ENCODE measurements at places on chromosomes 4 and X. TPM values are rescaled to one million over a fixed set of nuclear protein-coding genes. Genes with fewer than 3 reads are reported as not detected.

- DNase-seq, result no peak
These were observed 126.4 kb upstream of the NOCT start for GRCh38 chr4:138889216-138889615.

DNA sequence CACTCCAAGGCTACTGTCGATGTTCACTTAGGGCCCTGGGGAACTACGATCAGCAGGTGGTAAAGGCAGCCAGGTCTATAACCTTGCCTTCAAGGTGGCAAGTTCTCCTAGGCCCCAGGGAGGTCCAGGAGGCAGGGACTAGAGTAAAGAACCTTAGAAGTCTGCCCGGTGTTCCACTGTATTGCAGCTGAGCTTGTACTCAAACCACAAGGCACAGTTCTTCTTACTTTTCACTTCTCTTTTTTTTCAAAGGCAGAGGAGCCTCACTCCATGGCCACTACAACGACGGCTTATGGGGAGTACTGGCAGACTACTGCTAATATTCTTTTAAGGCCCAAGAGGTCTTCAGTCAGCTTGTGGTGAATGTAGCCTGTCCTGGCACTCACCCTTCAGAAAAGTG lies 78.8 kb upstream of the GPR174 start:
- DNase-seq, result no peak

Gene TCEAL6
- not detected for total RNA-seq

Gene SPANXN1
- not detected for total RNA-seq

DNA sequence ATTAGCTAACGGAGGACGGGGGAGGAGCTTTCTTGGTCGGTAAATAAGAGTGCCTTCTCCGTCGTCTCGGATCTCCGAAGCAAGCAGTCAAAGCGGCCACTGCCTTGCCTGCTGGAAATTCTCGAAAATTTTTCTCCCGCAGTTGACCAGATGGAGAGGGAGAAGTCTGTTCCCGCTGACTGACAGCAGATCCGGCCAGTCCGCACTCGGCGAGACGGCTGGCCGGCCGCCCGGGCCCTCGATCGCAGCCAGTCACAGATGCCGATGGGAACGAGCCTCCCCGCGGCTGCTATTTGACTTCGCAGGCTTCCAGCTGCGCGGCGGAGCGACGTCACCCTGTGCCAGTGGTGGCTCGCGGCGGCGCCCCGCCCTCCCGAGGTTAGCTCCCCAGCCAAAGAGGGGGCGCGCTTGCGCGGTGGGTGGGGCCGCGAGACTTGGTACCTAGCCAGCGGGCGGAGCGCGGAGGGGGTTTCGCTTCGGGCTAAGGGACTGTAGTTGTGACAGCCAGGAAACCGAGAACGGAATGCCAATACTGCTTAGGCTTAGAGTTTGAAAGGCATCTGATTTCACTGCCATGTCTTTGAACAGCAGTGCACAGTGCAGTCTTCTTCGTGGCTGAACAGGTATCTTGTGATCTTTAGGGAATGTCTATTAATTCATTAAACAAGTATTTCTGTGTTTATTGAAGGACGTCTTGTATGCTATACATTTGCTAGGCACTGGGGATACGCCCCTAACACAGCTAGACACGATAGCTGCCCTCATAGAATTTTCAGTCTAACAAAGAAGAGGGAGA lies at the start of gene PPM1K:
Gene PPM1K, minus strand, starts transcription at position 123 of the 796 bp plus-strand sequence. CDS start 5,978 bp downstream, outside the sequence.
- peak; percentile 99 for DNase-seq

- no peak for DNase-seq
These were observed 40.8 kb upstream of the GRPR start for GRCh38 chrX:16082470-16083085.

Gene HSD17B13
- total RNA-seq, result not detected

Gene CENPVL1
- not detected for total RNA-seq

Gene MAGEA10
- total RNA-seq, result not detected

DNA sequence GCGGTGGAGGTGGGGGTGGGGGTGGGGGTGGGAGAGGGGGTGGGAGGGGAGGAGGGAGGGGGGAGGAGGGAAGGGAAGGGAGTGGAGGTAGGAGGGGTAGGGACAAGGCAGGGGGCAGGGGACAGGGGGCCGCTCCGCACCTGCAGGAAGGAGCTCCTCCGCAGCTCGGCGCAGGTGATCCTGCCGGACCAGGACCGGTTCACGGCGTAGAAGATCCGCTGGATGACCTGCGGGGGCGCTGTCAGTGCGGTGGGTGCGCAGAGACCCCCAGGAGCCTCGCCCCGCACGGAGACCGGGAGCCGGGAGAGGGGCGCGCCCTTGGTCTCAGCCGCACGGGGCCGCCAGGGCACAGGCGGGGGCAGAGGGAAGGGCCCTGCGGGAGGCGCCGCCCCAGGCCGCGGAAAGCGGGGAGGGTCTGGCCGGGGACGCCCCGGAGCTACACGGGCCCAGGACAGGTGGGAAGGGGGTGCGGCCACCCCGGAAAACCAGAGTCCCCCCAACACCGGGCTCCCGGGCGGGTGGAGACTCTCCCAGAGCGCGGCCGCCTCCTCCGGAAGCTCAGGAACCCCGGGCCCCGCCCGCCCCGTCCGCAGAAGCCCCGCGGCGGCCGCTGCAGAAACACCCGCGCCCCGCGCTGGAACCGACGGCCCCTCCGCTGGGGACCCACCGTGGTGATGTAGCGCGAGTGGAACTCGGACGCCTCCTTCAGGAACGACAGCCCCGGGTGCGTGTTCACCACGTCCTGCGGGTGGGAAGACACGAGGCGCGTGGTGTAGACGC lies 27.6 kb upstream of the GTPBP6 start:
- DNase-seq, result no peak

DNA sequence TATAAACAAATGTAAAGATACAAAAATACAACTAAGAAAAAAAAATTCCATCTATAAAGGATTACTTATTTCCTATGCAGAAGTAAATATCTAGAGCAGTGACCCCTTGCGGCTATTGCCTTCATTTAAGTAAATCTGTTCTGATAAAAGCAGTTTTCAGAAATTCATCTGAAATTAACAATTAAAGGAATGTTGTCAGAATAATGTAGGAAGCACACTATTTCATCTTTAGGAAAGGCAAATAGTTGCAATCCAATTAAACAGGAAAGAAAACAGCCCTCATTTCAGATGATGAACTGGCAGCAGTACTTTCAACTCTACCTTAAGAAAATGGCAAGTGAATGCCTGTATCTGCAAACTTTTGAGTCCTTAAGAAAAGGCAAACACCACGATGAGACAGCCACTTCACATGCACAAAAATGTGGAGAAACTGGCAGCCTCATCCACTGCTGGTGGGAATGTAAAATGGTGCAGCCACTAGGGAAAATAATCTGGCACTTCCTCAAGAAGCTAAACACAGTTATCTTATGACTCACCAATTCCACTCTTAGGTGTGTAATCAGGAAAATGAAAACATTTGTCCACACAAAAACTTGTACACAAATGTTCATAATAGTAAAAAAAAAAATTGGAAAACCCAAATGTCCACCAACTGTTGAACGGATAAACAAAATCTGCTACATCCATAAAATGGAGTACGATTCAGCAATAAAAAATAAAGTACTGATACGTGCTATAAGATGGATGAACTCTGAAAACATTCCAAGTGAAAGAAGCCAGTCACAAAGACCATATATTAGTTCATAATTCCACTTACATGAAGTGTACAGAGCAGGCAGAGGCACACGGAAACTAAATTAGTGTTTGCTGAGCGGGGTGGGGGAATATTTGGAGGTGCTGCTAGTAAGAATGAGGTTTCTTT lies 2.0 kb upstream of the THAP9 start:
- DNase-seq, result peak; percentile 60

- DNase-seq, result no peak
These were observed 139.8 kb downstream of the PTTG2 start for GRCh38 chr4:38099908-38100407.

DNA sequence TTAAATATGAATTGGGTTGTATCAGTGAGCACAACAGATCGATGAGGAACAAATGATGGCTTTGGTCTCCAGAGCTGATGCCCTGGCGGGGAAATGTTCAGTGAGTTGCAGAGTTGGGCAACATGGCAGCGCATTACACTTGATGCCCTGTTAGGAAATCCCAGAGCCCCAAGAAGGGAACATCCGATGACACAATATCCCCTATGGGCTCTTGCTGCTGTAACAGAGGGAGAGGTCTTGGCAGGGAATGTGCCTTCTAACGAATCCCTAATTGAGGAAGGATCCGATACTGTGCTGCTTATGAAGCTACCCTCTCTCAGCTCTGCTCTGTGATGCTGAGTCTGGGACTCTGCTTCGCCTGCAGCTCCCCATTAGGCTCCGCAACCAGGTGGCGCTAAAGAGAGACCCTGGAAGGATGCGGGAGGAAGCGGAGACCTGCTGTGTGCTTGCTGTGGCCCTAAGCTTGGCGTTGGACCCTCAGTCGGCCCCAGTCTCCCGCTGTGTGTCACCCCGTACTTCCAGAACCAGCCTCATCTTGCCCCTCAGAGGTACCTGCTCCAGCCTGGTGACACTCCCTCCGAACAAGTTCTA lies 38.9 kb downstream of the PDHA1 start:
- no peak for DNase-seq

DNA sequence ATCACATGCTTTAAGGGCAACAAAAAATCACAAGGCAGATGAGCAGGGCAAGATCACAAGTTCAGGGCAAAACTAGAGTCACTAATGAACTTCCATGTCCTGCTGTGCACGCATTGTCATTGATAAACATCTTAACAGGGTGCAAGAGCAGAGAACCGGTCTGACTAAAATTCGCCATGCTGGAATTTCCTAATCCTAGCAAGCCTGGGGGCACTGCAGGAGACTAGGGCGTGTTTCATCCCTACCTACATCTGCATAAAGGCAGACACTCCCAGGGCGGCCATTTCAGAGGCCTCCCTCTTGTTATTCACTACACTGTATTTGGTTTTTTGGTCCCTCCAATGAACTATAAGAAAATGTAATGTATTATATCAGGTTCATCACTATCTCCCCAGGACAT lies 203.6 kb downstream of the ARHGEF9 start:
- DNase-seq, result no peak

DNA sequence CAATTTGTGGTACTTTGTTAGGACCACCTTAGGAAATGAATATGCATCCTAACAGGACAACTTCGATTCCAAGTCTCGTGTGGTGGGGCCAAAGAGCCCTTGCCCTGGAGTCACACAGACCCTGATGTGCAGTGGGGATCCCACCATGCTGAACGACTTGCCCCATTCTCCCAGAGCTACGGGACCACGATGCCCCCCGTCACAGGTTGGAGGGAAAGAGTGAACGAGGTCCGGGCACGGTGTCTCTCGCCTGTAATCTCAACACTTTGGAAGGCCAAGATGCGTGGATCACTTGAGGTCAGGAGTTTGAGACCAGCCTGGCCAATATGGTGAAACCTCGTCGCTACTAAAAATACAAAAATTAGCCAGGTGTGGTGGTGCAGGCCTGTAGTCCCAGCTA lies 14.4 kb upstream of the MSX1 start:
- DNase-seq, result no peak
